Activated T-cell treated with anti-CD3 and anti-CD28 coated beads, Interleukin-2, amount 50 U/mL, for 1 hour (primary cell): ENCODE measurements at places on chromosomes 1 and 21.

DNA sequence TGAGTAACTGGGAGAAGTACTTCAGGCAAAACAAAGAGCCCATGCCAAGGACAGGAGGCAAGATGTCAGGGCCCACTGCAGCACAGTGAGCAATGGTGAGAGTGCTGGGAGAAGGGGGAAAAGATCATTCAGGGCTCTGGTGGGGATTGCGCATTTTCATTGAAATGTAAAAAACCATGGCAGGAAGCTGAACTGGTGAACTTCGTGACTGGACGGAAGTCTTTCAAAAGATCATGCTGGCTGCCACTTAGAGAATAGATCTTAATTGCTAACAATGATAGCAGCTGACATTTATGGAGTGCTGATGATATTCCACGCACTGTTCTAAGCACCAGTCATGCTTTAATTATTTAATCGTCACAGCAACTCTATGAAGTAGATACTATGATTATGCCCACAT is 107.0 kb downstream of the TGFBR3 start:
- no peak for DNase-seq

DNA sequence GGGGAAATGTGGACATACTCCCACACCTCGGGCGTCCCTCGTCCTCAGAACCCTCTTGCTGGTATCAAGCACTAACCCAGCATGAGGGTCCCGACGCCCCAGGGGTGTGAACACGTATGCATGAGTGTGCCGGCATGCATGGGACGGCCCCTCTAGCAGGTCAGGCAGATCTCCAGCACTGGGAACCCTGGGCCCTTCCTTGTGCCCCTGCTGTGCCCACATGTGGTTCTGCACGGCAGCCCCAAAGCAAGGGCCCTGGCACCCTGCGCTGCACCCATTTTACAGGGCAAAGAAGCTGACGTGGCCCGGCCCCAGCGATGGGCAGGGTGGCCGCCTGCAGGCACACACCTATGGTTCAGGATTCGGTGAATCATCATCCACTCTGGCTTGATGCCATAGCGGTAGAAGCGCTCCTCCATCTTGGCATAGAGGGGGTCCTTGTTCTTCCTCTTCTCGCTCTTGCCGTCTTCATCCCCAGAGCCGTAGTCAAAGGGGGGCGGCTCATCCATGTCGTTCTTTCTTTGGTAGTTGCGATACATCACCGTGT is 34.2 kb downstream of the CHD5 start:
- DNase-seq: no peak

GRCh38 chr21:26635681-26636080 is 62.6 kb upstream of the CYYR1 start:
- DNase-seq: no peak

- DNase-seq: no peak
These were observed 132.9 kb downstream of the ZC3H11B start for GRCh38 chr1:219480011-219480410.

DNA sequence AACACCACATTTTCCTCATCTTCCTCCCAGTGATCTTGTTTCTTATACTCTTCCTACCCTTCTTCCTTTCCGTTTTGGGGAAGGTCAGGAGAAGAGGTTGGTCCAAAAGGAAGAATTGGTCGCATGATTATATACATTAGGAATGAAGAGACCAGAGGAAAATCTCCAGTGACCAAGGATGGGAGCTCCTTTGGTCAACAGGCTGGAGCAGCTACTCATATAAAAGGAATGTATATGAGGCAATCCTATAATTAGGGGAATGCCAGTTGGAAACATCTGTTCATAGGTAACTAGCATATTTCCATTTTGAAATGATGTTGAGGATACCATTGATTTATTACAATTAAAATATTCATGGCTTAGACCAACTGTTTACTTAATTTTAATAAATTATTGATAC is 114.5 kb downstream of the LRRC40 start:
- DNase-seq: no peak
